CD4-positive, alpha-beta T cell treated with Interleukin-1 beta for 1 hour (primary cell): ENCODE measurements at places on chromosomes 3 and 15.

DNA sequence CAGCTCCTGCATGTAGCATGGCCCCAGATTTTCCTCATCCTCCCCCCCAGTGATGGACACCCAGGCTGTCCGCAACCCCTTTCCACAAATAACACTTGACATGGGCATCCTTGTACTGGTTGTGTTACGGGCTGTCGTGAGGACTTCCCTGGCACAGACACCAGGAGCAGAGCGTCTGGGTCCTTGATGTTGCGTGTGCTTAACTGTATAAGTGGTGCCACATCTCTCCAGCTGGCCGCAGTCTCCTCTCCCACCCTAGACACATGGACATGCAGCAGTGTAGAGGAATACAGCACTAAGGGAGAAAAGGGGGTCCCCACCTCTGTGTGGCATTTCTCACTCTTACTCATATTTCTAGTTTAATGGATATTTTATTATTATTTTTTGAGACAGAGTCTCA is 56.6 kb downstream of the FBLN2 start:
- no peak for DNase-seq

GRCh38 chr15:71709808-71710418 is 100.4 kb upstream of the NR2E3 start:
- DNase-seq: no peak

GRCh38 chr3:71191031-71191482 is 392.5 kb downstream of the FOXP1 start:
- no peak for DNase-seq

DNA sequence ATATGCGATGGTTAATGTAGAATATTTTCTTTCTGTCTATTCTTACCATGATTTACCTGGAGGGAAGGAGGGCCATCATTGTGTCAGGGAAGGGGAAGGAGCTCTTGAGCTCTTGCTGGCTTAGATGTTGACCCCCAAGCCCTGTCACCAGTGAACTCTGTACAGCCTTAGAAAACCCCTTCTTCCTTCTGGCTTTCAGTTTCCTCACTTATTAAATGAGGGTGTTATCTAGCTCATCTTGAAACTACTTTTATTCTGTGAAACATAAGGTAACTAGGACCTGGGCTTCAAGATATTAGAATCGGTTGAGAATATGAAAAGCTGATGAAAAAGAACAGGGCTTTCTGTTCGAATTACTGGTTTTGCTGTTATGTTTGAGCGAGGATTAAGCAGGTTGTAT is 25.1 kb upstream of the UTS2B start:
- no peak for DNase-seq
